C1 segment of cervical spinal cord (tissue), 14 donors: ENCODE measurements at places on chromosomes 12 and 14.

- DNase-seq: no peak
These were observed 39.6 kb downstream of the BRMS1L start for GRCh38 chr14:35865611-35866324.

DNA sequence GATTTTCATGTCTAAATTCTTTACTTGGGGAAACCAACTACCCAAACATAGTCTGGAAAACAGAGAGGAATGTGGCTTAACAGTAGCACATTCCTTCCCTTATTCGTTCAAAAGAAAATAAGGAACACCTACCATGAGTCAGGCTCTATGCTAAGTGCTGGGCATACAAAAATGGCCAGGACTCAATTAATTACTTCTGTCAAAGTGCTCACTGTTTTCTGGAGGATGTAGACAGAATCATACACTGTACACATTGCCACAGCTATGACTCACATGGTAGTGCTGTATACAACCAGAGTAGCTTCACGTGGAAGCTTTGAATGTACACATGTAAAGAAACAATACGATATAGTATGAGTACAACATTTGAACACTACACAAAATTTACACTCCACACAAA is 50.1 kb downstream of the SLC25A21 start:
- DNase-seq: no peak

GRCh38 chr14:75487155-75487671 is 35.1 kb upstream of the BATF start:
- no peak for DNase-seq

GRCh38 chr12:110289044-110289710 is 8.1 kb downstream of the ATP2A2 start:
- DNase-seq: no peak

DNA sequence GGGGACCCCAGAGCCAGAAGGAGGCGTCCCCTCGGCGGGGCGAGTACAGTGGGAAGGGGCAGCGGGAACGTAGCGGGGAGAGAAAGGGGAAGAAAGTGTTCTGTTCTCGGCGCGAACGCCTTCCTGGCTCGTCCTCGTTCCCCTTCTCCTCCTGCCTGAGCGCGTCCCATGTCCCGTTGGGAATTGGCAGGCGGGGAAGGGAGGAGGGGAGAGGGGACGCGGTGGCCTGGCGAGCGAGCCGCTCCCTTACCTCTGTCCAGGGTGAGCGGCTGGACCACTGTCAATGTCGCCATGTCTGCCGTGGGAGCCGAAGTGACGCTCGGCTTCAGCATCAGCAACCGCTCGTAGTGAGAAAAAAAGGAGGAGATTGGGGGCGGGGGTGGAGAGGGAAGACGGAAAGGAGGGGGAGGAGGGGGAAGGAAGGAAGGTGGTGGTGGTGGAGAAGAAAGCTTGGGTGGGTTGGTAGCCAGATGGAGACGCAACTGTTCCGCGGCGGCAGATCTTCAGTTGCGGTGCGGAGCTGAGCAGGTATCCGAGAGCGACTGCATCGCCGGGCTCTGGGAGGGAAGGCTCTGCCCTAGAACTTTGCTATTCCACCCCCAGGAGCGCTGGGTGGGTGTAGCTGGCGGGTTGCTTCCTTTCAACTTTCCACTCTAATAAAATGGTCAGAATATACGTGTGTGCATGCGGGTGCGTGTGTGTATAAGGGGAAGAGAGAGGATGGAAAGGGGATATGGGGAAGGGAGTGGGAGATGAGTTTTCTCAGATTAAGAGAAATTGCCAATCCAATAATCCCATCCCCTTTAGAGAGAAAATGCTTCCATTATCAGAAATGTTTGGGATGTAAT is at the start of gene LIN7A:
Gene LIN7A, minus strand, starts transcription at position 544 of the 848 bp plus-strand sequence. Its CDS starts 212 bp downstream, at position 332.
- no peak for DNase-seq
